RWPE2 (cell line): ENCODE measurements at places on chromosomes 12 and 14.

DNA sequence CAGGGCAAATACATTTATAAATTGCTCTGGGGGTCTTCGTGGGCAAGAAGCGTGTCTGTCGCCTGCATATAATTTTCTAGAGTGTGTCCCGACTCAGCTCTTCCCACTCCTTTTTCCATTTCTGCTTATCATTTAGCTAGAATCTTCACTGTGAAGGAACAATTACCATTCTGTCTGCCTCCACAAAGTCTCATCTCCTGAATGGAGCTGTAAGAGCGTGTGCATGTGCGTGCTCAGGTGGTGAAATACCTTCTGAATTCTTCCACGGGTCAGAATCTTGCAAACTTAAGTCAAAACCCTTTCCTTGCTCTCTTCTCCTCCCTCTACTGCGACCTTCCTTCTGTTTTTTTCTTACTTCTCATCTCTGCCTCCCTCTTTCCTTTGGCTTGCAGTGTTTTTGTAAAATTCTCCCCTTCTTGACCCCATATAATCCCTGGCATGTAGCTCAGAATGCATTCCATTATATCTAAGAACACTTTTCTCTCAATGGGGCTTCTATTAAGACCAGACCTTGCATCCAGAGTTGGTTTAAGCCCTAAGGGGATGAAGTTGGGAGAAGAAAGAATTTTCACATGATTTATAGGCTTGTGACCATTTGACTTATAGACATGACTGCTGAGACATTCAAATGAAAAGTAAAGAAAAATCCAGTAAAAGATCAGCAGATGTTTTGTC lies 25.0 kb upstream of the GSG1 start:
- no peaks in the 10 kb centered on the region for H3K36me3 ChIP-seq
- no peak overlapping the region for H3K27ac ChIP-seq
- H3K4me3 ChIP-seq: no peak overlapping the region
- H3K27me3 ChIP-seq: no peaks in the 10 kb centered on the region
- DNase-seq: no peak
- H3K4me1 ChIP-seq: peaks cover 10% of the 10 kb centered on the region

DNA sequence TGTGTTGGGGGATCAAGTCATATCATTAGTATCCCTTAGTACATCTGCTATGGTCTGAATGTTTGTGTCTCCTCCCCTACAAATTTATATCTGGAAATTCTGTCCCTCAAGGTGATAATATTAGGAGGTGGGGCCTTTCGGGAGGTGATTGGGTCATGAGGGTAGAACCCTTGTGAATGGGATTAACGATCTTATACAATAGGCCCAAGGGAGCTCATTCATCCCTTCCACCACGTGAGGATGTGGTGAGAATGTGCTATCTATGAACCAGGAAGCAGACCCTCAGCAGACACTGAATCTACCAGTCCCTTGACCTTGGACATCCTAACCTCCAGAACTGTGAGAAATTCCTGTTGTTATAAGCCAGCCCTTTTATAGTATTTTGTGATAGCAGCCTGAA lies 110.7 kb downstream of the PTCSC3 start:
- H3K4me3 ChIP-seq: no peak overlapping the region
- no peak overlapping the region for H3K27ac ChIP-seq
- H3K4me1 ChIP-seq: peaks cover 23% of the 10 kb centered on the region

GRCh38 chr12:55652352-55652751 lies 15.7 kb downstream of the OR10P1 start:
- no peaks in the 10 kb centered on the region for H3K4me1 ChIP-seq
- H3K27me3 ChIP-seq: no peaks in the 10 kb centered on the region

DNA sequence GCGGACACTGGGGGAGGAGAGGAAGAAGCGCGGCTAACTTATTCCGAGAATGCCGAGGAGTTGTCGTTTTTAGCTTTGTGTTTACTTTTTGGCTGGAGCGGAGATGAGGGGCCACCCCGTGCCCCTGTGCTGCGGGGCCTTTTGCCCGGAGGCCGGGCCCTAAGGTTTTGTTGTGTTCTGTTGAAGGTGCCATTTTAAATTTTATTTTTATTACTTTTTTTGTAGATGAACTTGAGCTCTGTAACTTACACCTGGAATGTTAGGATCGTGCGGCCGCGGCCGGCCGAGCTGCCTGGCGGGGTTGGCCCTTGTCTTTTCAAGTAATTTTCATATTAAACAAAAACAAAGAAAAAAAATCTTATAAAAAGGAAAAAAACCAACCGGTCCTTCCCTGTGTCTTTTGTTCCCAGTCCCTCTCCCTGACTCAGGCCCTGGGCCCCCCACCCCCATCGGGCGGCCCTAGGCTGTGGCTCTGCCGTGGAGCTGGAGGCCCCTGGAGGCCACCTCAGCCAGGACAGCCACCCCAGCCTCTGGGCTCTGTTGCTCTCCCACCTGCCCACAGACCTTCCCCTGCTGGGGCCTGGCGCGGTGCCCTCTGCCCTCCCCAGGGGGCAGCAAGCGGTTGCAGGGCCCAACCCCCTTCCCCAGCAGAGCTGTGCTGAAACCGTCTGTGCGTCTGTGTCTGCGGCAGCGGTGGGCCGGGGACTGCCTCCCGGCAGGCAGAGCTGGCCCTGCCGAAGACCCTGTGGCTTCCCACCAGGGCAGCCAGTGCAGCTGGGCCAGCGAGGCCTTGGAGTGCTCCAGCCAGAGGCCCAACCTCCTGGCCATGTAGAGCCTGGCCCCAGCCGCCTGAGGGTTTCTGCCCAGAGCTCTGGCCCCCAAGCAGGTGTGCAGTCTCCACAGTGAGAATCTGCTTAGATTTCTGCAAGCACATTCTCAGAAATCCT lies 4.0 kb upstream of the CRIP2 start:
- H3K4me1 ChIP-seq: peaks cover 5% of the 10 kb centered on the region
- H3K36me3 ChIP-seq: peaks cover 34% of the 10 kb centered on the region
- no peak overlapping the region for H3K27ac ChIP-seq
- no peak overlapping the region for H3K4me3 ChIP-seq
- DNase-seq: no peak

DNA sequence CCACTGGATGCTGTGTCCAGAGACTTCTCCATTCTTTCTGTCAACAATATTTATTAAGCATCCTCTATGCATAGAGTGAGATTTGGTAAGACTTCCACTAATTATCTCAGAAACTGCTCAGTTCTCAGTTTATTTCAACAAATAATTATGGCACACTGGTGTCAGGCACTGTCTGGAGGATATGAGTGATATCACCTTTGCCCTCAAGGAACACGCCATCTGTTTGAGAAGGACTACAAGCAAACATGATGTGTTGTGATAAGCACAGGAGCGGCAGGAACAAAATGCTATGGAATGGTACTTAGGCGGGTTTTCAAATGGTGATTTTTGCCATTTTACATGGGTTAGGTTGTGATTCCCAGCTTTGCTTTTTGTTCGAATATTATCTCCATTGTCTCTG lies 229.2 kb downstream of the DPF3 start:
- no peak for DNase-seq
- no peak overlapping the region for H3K4me3 ChIP-seq
- no peaks in the 10 kb centered on the region for H3K36me3 ChIP-seq
- H3K27me3 ChIP-seq: no peaks in the 10 kb centered on the region
- H3K4me1 ChIP-seq: peaks cover 25% of the 10 kb centered on the region
- H3K27ac ChIP-seq: peak overlapping the region; percentile 89
